ENCODE measurements at places on chromosomes 11 and 22. TPM values are rescaled to one million over a fixed set of nuclear protein-coding genes. Genes with fewer than 3 reads are reported as not detected.

- DNase-seq = no peak
- H3K27me3 ChIP-seq = no peaks in the 10 kb centered on the region
- H3K4me1 ChIP-seq = peaks cover 8% of the 10 kb centered on the region
- peaks cover 9% of the 10 kb centered on the region for H3K36me3 ChIP-seq
These were observed 123.0 kb downstream of the PLEKHA7 start for GRCh38 chr11:16891165-16891564.

Gene CAPN5
- total RNA-seq = 0.76 TPM

Gene PLAAT2
- total RNA-seq = not detected

Gene FGF4
- total RNA-seq = not detected

GRCh38 chr22:37021710-37022482, 2.4 kb downstream of the MPST start:
- peaks cover 13% of the 10 kb centered on the region for H3K27me3 ChIP-seq
- no peak overlapping the region for H3K4me3 ChIP-seq
- H3K36me3 ChIP-seq = no peaks in the 10 kb centered on the region
- no peak overlapping the region for H3K27ac ChIP-seq

Gene BRSK2
- 1.2 TPM for total RNA-seq

GRCh38 chr11:66240781-66241136, 27.7 kb upstream of the RAB1B start:
- no peak overlapping the region for H3K4me3 ChIP-seq
- no peak overlapping the region for H3K27ac ChIP-seq
- no peak for DNase-seq
- H3K4me1 ChIP-seq = no peaks in the 10 kb centered on the region
- H3K27me3 ChIP-seq = no peaks in the 10 kb centered on the region
- H3K36me3 ChIP-seq = peaks cover 7% of the 10 kb centered on the region

DNA sequence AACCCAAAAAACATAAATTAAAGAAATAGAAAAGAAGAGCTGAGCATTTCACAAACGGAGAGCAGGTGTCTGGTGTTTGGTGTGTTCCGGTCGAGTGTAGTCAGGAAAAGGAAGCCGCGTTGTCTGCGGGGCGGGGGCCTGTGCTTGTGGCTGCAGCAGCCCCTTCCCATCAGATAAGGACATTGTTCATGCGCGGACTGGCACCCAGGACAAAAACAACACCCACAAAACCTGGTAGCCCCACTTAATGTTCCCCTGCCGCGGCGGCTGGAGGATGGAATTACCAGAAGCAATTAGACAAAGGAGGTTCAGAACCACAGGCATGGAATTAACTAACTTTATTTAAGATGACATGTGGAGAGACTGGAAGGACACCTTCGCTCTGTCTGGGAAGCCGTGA, 29.9 kb downstream of the KRTAP5-5 start:
- H3K4me1 ChIP-seq = peaks cover 25% of the 10 kb centered on the region
- H3K27ac ChIP-seq = no peak overlapping the region
- H3K4me3 ChIP-seq = no peak overlapping the region
- no peaks in the 10 kb centered on the region for H3K36me3 ChIP-seq
- DNase-seq = no peak
- H3K27me3 ChIP-seq = peaks cover 12% of the 10 kb centered on the region

Gene POLR3H
- 24.6 TPM for total RNA-seq

GRCh38 chr11:57421805-57422204, 5.1 kb downstream of the SLC43A3 start:
- H3K36me3 ChIP-seq = peaks cover 96% of the 10 kb centered on the region
- no peak overlapping the region for H3K4me3 ChIP-seq
- DNase-seq = no peak
- H3K27me3 ChIP-seq = no peaks in the 10 kb centered on the region
- peak overlapping the region; percentile 80 for H3K27ac ChIP-seq
- peaks cover 65% of the 10 kb centered on the region for H3K4me1 ChIP-seq

Gene TUG1
- total RNA-seq = 46.8 TPM

GRCh38 chr11:64100782-64101353, 65.0 kb downstream of the MACROD1 start:
- H3K27ac ChIP-seq = no peak overlapping the region
- DNase-seq = no peak
- H3K27me3 ChIP-seq = no peaks in the 10 kb centered on the region
- H3K4me3 ChIP-seq = no peak overlapping the region

- H3K36me3 ChIP-seq = no peaks in the 10 kb centered on the region
- H3K4me1 ChIP-seq = no peaks in the 10 kb centered on the region
- no peak overlapping the region for H3K4me3 ChIP-seq
- H3K27ac ChIP-seq = no peak overlapping the region
- no peak for DNase-seq
These were observed 255.5 kb upstream of the B3GAT1 start for GRCh38 chr11:134667505-134667904.

DNA sequence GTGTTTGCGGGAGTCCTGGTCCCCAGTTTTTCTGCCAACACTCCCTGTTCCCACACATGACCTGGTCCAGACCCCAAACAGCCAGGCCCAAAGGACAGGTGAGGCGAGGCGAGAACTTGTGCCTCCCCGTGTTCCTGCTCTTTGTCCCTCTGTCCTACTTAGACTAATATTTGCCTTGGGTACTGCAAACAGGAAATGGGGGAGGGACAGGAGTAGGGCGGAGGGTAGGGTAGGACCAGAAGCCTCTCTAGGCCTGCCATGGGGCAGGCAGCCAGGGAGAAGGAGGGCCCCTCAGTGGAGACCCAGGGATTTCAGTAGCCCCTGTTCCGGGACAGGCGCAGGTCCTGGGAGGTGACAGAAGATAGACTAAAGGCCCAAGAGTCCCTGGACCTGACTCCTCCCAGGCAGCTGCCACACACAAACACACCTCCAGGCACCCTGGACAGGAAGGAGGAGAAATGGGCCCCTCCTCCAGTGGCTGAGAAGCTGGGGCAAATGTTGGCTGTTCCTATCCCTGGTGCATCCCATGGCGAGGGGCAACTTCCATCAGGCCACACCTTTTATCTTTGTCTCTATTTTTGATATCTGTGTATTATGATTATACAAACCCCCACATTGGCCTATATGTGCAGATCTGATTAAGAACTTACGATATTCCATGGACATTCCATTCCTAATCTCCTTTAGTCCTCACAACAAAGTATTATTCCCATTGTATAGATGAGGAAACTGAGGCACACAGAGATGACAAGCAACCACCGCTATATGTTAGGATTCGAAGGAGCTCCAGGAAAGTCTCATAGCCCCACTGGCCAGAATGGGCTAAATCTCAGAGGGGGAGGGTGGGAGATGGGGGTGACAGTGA, 626 bp upstream of the F2 start:
- no peak overlapping the region for H3K4me3 ChIP-seq
- no peak overlapping the region for H3K27ac ChIP-seq
- H3K27me3 ChIP-seq = no peaks in the 10 kb centered on the region
- H3K4me1 ChIP-seq = peaks cover 5% of the 10 kb centered on the region

Gene OR52A1
- not detected for total RNA-seq

DNA sequence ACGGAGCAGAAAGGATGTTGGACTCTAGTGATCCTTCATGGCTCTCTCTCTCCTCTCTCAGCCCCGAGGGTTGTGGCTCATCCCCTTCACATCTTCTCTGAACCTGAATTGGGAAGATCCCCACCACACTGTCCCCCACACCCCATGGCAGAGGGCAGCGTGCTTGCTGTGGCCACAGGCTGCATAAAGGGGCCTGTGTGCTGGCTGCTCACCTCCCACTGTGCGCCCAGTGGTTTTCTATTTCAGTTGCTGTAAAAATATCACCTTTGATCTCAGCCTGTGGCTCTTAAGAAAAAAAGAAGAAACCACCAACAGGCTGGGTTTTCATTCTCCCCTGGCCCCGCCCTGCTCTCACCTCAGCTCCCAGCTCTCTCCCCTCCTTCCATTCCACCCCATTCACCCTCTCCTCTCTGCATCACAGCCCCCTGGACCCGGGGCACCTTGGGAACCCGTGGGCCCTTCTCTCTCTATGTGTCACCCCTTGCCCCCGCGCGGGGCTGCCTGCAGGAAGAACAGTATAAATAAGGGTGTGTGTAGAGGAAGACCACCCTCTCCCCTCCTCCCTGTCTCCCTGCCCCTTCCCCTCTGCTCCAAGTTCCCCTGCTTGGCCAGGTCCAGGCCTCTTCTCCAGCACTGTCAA, 25.8 kb upstream of the WNT11 start:
- H3K27me3 ChIP-seq = peaks cover 3% of the 10 kb centered on the region
- peak; percentile 61 for DNase-seq
- H3K36me3 ChIP-seq = peaks cover 6% of the 10 kb centered on the region
- peak overlapping the region; percentile 34 for H3K27ac ChIP-seq
- H3K4me1 ChIP-seq = peaks cover 49% of the 10 kb centered on the region
- H3K4me3 ChIP-seq = no peak overlapping the region

GRCh38 chr11:122430490-122430889, 225.0 kb upstream of the UBASH3B start:
- no peaks in the 10 kb centered on the region for H3K4me1 ChIP-seq
- DNase-seq = no peak
- no peaks in the 10 kb centered on the region for H3K36me3 ChIP-seq
- H3K27ac ChIP-seq = no peak overlapping the region
- H3K4me3 ChIP-seq = no peak overlapping the region
- peaks cover 9% of the 10 kb centered on the region for H3K27me3 ChIP-seq

DNA sequence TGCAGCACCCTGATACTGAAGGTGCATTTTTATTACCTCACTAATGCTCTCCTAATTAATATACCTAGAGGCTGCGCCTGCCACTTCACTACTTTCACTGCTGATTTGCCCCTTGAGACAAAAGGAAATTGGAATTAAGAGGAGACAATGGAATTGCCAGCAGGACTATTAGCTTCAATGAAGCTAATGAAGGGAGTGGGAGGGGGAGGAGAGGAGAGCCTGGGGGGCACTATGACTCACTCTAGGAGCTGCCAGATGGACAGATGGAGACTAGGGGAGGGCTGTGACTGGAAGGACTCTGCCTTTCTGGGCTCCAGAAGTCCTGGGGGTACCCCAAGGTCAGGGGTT, 102.8 kb upstream of the DRD2 start:
- H3K27ac ChIP-seq = no peak overlapping the region
- peaks cover 19% of the 10 kb centered on the region for H3K27me3 ChIP-seq
- no peak overlapping the region for H3K4me3 ChIP-seq
- no peak for DNase-seq

Gene IGSF22
- total RNA-seq = 0.28 TPM

DNA sequence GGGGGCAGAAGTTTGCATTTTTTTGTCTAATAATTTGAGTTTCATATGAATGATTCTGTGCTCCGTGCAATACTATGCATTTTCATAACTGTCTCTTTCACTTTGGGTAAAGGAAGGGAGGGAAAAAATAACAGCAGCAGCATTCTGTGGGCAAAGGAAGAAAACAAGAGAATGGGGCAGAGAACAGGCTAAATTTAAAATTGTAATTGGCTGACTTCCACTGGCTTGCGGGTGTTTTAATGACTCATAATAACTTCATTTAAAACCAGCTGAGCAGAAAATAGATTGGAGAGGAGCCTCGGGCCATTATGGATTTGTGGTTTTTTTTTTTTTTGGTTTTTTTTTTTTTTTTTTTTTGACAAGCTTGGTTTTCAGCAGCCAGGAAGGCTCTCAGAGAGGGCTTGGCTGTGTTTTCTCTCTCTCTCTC, 107.4 kb downstream of the ZBTB16 start:
- peak overlapping the region; percentile 2 for H3K4me3 ChIP-seq
- peak overlapping the region; percentile 22 for H3K27ac ChIP-seq
- no peak for DNase-seq
- H3K27me3 ChIP-seq = no peaks in the 10 kb centered on the region
- no peaks in the 10 kb centered on the region for H3K36me3 ChIP-seq

Gene OR8D1
- total RNA-seq = not detected

Gene MS4A4A
- not detected for total RNA-seq

Gene RFPL2
- total RNA-seq = not detected

GRCh38 chr11:62632492-62632891, 10.7 kb upstream of the B3GAT3 start:
- peak overlapping the region; percentile 59 for H3K27ac ChIP-seq
- no peak for DNase-seq
- peaks cover 74% of the 10 kb centered on the region for H3K36me3 ChIP-seq
- peaks cover 21% of the 10 kb centered on the region for H3K4me1 ChIP-seq
- no peaks in the 10 kb centered on the region for H3K27me3 ChIP-seq

Gene GSTT2
- not detected for total RNA-seq

All from activated CD4-positive, alpha-beta T cell treated with anti-CD3 and anti-CD28 coated beads for 36 hours (primary cell).